ENCODE measurements at places on chromosomes 2 and 18.
A peak's percentile ranks its signal among the peaks of the same experiment; 100 is the strongest.

DNA sequence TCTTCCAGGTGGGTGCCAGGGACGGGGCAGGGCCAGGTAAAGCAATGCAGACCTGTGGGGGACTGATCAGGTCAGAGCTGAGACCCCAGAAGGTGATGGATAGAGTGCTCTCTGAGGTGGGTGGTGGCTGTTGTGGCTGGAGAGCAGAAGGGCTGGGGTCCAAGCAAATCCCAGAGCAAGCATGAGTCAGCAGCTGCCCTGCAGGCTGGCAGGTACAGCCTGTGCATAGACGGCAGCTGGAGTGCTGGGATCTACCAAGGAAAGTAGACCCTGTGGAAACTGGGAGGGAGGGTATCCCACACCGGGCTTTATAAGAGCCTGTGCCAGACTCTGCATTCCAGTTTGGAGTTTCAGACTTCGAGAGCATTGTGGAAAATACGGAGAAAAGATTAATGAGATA is 663 bp downstream of the TRIM54 start:
- DNase-seq: no peak

DNA sequence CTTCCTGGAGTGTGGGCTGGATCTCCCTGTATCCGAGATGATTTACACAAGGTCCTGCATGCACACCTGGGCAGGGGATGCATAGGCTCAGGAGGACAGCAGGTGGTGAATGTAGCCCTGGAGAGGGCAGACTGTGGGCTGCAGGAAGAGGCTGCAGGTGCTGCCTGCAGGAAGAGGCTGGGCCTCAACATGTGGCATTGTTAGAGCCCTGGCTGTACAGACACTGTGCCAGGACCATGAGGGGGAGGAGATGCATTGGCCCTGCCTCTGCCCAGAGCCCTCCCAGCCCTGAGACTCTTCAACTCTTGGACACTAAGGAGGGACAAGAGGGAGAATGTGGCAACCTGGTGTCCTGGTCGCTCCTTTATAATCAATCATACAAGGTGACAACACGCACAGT is 392.8 kb downstream of the TNS1 start:
- DNase-seq: no peak

GRCh38 chr18:58860747-58861231 is 3.9 kb upstream of the ZNF532 start:
- DNase-seq: no peak

DNA sequence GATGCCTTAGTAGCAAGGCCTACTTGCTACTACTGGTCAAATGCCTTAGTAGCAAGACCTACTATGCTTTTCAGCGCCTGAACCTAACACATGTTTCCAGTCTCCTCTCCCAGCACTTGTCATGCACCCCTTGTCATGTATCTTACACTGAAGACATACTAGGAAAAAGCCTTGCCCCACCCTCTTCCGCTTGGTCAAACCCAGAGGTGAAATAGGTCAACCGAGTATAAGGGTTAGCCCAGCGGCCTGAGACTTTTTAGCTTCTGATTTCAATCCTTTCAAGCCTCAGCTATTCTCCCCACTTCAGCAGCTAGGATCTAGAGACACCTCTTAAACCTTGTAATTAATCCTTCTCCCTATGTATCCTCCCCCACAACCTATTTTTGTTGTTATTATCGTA is 73.3 kb downstream of the UPP2 start:
- no peak for DNase-seq

GRCh38 chr2:64101141-64101591 is 43.1 kb downstream of the PELI1 start:
- no peak for DNase-seq

DNA sequence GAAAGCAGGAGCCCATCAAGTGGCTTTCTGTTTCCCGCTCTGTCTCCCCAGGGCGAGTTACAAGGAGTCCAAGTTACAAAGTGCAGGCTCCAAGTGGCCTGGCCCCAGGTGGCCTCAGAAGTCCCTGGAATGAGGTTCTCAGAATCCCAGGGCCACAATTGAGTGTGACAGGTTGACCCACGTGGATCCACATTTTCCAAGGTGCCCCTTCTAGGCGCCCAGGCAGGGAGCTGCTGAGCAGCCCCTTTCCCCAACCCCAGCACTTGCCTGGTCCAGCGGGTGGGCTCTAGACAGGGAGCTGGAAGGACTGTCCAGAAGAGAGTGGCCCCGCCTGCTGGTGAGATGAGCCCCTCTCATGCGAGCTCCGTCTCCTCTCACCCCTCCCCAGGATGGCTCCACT is 253.4 kb downstream of the CYP26B1 start:
- DNase-seq: peak; percentile 39

DNA sequence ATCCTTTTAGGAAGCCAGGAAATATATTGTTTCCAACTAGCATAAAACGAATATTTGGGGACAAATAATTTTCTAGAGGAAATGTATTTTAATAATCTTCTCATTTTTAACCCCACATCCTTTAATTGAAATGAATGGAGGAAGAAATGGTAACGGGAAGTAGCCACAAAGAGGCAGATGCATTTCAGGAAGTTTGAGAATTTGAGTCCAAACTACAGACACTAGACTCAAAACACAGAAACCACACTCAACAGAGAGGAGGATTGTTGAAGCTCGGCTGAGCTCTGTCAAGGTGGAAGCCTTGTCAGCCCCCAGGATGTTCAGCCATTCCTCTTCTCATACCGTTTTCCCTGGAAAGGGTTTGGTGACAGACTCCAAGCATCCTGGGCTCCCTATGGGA is 288.5 kb downstream of the NAPG start:
- DNase-seq: no peak

DNA sequence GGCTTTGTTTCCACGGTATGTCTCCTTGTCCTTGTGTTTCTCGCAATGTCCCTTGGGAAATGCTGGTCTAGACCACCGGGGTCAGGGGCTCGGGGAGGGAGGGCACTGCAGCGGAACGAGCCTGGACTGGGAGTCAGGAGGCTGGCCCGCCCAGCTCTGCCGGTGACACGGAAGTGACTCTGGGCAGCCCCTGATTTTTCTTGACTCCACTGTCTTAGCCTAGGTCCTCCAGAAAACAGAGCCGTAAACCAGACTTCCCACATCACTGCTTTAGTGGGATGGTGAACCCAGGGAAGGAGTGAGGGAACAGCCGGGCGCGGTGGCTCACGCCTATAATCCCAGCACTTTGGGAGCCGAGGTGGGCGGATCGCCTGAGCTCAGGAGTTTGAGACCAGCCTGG is 144.2 kb downstream of the ASB1 start:
- no peak for DNase-seq

DNA sequence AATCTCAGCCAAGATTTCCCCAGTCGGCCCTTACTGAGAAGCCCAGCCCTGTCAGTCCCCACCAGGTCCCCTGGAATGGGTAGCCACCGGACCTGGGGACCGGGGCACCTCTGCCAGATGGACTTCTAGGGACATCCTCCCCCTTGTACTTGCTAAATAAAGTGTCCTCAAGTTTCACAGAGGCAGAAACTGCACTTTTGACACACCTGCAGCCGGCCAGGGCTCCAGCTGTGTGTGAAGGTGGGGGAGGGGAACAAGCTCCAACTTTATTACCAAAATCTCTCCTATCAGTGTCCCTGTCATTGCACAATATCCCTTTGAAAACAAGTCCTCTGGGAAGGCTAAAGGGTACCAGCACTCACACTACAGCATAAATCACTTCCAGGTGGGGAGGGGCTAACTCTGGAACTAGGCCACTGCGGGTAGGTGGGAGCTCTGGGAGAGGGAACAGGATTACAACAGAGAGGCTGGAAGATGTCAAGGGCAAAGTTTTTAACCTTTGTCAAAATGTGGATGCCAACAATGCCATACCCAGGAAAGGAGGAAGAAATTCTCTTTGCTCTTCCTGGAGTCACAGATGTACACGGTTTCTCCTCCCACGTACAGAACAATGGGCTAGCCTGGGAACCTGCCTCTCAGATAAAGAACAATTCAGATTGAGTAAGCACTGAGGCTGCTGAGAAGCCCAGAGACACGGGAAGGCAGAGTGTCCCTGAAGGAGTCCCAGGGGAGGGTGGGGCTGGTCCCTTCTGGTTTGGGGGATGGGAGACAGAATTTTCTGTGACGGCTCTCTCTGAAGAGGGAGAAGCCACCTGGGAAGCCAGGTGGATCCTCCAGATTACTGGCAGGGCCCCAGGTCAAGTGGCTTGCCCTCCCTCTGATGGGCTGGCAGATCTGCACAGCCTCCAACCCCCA is 11.0 kb downstream of the SDC1 start:
- no peak for DNase-seq

DNA sequence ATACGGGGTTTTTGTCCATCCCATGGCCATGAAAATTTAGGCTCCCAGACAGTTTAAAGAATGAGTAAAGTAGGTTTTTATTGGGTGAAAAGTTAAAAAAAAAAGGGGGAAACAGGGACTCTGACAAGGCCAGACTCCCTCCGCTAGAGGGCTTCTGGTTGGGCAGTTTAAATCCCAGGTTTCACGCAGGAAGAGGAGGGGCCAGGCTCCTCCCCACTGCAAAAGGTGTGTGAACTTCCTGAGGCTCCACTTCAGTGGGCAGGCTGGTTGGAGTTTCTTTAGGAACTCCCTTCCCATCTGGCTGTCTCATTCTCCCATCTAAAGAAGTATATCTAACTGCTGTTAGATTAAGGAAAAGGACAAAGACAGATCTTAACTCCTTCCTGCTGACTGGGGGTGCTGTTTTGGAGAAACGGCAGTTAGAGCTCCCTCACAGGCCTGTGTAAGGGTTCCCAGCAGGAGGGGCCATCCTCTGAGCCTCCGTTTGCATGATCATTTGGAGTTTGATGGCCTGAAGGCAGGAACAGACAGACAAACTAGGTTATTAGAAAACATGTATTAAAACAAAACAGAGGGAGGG is 1160.7 kb downstream of the CNTNAP5 start:
- DNase-seq: no peak

DNA sequence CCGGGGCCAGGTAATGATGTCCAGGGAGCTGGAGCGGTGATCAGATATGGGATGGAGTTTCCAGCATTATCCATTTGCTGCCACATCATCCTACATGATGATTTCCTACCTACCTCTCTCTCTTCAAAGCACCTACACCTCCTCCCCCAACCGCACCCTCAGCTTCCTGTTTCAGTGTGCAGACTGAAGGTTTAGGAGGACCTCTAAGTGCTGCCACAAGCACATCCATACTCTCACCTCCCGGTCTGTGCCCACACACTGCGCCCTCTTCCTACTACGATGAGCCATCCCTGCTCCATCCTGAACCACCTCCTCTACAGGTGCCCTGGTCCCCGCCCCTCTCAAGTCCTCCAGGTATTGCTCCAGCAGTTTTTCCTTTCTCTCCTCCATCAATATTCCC is 123.7 kb downstream of the ALPK2 start:
- DNase-seq: no peak

DNA sequence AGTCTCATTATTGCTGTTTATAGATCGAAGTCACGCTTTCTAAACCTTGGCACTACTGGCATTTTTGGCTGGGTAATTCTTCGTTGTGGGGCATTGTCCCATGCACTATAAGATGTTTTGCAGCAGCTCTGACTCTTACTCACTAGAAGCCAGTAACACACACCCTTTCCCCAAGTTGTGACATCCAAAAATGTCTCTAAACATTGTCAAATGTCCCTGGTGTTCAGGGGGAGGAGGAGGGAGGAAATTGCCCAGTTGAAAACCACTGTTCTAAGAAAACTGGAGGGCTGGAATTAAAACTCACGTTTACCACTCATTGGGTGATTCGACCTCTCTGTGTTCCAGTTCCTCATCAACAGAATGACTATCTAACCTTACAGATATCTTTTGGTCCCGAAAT is 115.7 kb upstream of the KLF7 start:
- DNase-seq: no peak

- no peak for DNase-seq
Measured at GRCh38 chr2:168954256-168954655, 53.2 kb downstream of the G6PC2 start.

- DNase-seq: no peak
Measured at GRCh38 chr2:56292951-56293350, 109.2 kb downstream of the CCDC85A start.

- DNase-seq: no peak
Measured at GRCh38 chr18:64180617-64181016, 31.7 kb upstream of the LINC00305 start.

DNA sequence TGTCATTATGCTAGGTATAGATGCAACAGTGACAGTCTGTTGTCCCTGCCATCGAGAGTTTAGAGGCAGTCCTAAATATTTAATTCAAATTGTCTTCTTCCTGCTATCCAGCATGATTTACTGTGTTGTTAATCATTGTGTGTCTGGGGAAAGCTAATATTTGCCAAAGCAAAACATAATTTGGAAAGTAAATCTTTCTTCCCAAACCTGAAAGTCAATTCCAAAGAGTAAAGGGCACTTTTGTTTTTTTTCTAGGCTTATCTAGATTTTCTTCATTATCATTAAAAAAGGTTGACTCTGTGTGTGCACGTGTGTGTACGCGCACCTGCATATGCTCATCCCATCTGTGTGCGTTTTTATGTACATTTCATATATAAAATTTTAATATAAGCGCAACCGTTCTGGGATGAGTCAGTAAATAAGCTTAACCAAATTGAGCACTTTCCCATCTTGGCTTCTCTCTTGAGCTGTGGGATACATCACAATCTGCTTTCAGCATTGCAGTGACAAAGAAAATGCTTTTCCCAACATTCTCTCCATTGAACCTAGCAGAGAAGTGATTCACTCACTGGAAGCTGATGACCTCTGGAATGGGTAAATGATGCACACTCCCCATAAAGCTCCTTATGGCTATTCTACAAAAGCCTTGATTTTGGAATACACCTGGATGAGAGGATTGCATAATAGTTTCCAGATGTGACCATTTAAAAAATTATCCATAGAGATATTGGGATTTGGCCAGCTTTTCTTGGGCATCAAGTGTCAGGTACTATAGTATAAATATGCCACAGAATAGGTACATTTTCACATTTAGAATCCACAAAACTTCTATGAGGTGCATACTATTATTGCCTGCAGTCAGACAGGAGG is 488.4 kb downstream of the ADCYAP1 start:
- DNase-seq: no peak

DNA sequence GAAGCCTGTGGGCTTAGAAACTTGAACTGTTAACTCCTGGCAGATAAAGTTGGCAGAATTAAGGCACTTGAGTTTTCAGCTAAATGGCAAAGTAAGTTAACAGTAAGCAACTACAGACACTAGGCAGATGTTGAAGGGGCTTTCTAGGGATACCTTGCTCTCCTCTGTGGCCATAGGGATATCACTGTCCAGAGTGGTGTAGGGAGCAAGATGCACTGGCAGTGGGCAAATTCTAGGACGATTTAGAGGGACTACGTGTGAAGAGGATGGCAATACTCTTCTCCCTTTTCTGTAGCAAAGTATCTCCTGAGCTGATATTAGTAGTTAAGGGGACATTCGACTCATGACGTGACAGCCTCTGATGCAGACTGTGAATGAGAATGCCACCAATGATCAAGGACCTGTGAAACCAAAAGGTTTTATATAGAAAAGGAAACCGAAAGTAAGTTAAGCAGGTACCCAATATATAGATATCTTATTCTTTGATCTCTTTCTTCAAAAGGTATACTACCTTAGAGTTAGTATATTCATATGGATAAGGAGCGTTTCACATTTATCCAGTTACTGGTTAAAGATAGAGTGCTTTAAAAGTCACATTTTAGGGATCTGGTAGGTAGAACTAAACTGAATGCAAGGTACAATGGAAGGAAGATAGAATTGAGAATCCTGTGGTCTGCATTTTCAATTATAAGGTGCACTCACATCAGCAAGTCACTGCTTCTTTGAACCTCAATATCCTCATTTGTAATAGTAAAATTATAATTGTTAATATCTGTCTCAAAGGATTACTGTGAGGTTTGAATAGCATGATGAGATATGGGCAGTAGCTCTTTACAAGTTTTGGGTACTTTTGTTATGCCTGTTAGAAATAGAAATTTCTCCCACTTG is 106.4 kb downstream of the KCNH7 start:
- DNase-seq: no peak

All from type B pancreatic cell (in vitro differentiated cells).